ENCODE measurements at places on chromosomes 6 and 20.
A peak's percentile ranks its signal among the peaks of the same experiment; 100 is the strongest.

- no peak for DNase-seq
Observed at GRCh38 chr6:15405129-15406068, 159.5 kb downstream of the JARID2 start.

DNA sequence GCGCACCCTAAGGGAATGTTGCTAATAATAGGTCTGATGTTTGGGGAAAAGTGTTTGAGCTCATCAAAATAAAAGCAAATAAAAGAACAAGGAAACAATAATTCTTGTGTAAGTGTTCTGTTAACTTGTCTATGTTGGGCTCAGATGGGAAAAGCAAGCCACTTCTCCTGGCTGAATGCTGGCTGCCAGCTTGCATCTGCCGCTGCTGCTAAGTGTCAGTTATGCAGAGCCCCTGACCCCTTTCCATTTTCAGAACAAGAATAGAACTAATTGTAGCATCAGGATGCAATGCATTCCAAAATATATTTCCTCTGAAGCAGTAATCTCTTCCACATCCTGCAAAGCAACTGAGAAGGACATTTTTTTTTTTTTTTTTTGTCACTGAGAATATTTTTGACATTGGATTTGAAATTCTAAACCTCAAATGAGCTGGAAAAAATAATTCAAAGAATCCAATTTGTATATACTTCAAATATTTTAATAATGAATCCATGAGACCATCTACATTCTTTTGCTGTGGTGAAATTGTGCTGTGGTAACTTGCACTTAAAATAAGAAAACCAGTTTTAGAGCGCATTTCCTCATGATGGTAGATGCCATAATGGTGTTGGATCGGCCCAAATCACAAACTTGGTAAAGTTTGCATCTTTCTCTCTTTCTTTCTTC lies 43.9 kb upstream of the DEK start:
- no peak for DNase-seq

GRCh38 chr6:1388630-1389368 lies 577 bp upstream of the FOXF2 start:
- no peak for DNase-seq

DNA sequence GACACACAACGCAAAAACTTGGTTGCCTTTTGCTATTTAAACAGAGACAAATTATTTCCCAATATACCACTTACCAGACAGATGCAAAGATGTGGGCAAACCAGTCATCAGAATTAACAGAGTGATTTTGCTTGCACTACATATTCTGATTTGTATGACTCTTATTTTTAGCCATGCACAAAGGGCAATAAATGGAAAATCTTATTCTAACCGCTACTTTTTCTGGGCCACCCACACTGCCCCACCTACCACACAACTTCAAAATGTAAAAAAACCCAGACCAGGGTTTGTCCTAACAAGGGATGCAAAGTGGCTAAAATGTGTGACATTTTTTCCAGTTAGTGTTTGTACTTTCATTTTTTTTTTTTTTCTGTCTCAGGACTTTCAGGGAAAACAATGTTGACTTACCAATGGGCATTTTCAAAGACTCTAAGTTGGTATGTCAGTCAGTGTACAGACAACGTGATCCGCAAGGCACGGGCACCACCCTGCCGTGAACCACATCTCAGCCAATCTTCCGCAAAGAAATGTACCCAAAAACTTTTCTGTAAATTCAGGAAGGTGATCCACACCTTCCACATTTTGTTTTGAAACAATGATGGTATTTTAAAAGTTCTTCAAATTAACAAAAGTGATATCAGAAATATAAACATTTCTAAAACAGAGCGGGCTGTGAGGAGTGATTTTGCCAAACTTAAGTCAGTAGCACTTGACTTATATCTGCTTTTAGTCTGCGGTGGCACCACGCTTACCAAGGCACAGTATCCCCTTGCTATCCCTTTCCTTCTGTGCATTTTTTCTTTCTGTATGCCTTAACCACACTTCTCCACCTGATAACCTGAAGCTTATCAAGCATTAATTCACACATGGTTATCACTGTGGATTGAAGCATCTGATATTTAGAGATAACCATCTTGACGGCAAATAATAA lies 185.6 kb downstream of the GJA10 start:
- DNase-seq: peak; percentile 72

GRCh38 chr6:25661129-25661779 lies 9.2 kb downstream of the SCGN start:
- DNase-seq: no peak

DNA sequence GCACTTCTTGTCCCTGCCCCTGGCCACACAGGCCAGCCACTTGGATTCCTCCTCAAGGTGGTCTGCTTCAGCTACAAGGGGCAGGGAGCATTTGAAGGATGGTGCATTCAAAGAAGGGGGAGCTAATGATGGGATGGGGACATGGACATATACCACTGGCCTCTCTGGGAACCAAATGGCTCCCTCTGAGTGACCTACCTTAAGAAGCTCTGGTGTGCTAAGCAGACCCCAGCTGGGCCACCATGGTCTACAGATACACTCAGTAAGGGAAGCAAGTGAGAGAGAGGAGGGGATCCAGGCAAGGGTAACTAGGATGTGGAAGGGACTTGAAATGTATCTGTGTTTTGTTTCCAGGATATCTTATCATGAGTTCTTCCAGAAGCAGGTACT lies 62.4 kb downstream of the TTI1 start:
- DNase-seq: no peak

DNA sequence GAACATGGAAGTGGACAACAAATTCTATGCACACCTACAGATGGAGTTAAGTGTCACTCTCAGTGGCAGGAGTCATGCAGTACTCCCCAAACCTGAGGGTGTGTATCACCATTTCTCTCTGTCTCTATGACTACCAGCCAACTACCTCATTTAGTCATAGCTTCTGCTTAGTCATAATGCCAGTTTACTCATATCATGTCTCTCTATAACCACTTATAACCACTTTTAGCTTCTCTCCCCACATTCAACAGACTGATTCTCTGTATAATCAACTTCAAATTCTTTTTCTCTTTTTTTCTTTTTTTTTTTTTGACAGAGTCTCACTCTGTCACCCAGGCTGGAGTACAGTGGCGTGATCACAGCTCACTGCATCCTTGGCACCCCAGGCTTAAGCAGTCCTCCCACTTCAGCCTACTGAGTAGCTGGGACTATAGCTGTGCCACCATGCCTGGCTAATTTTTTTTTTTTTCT lies 13.8 kb upstream of the GTF3C6 start:
- peak; percentile 61 for DNase-seq

GRCh38 chr20:49045440-49046086 lies 549 bp upstream of the CSE1L start:
- no peak for DNase-seq

- no peak for DNase-seq
Observed at GRCh38 chr6:17932330-17932852, 55.0 kb downstream of the KIF13A start.

DNA sequence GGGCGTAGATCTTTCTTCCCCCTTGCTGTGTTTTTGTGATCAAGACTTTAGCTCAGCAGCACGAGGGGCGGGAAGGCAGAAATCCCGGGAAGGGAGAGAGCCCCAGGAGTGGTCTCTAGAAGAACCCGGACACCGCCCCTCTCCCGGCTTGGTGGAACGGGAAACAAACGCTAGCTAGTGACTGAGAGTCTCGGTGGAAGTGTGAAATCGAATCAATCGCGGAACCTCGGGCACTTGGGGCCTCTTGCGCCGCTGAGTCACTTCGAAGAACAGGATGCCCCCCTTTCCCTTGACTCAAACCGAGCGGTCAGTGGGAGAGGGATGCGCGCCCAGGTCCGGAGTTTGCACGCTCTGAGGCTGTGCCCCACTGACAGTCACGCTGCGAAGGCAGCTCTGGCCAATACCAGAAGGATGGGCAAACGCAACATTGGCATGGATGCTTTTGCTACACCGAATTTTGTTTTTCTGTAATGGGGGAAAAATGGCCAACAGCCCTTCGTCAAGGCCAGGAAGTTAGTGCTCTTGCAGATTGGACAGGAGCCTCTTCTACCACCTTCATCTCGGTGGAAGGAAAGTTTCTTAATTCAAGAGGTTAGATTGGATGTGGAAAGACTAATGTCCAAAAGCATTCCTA lies 1.6 kb upstream of the OLIG3 start:
- DNase-seq: peak; percentile 43

- DNase-seq: peak; percentile 77
Observed at GRCh38 chr6:36028877-36029324, 1.3 kb downstream of the MAPK14 start.

DNA sequence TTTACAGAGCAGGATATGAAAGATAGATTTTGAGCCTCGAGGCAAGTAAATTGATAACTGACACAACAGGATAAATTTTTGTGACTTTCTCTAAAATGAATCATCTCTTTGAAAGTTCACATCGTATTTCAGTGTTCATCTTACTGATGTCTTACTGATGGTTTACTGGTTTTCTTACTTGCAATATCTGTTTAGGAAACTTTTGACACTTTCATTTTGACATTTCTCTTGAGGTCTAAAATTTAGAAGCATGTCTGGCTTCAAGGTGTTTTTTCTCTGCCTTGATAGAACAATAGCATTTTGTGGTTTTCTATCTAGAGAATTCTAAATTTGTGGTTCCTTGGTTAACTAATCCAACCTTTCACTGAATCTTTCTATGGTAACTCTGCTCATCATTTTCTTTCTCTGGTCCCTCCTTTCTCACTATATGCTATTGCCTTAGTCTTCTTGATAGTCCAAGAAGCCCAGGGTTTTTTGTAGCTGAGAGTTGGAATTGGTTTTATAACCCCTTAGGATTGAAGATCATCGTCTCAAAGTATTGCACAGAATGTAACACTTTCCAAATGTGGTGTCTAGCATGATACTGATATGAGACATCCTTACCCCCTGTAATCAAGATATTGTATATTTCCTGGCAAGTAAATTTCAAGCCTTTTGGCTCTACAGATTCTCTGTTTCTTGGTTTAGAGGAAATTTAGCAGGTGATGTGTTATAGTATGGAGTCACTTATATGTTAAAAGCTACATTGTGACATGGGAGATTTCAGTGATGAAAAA lies 98.7 kb downstream of the RNF144B start:
- no peak for DNase-seq

DNA sequence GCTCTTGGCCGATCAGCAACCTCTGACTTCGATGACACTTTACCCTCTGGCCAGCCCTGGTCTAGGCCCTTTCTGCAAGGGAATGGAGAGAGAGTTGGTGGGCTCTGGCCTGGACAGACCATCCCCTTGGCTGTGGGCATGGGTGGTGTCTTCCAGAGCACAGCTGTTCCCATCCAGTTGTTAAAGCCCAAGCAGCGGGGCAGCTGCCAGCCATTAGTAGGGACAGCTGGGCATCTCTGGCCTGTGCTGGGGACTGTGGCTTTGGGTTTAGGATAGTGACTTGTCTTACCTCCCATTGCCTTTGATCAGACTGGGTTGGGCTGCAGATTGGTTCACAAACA lies 2.8 kb downstream of the CDC25B start:
- no peak for DNase-seq

DNA sequence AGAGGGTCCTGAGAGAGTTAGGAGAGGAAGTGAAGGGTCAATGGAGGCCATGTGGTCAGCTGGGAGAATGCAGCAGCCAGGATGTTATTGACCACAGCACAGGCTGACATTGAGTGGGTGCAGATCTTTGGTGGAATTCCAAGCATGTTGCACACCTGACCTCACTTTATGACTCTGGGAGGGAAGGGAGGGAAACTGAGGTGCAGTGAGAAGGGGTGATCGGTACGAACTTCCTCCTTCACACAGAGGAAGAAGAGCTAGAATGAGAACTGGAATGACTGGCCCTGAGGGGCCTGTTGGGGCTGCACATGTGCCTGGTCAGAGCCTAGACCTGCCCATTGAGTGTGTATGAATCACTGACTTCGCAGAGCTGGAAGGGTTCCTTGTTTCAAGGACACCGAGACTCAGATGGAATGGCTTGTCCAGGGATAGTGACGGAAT lies 9.8 kb downstream of the FAM83D start:
- no peak for DNase-seq

DNA sequence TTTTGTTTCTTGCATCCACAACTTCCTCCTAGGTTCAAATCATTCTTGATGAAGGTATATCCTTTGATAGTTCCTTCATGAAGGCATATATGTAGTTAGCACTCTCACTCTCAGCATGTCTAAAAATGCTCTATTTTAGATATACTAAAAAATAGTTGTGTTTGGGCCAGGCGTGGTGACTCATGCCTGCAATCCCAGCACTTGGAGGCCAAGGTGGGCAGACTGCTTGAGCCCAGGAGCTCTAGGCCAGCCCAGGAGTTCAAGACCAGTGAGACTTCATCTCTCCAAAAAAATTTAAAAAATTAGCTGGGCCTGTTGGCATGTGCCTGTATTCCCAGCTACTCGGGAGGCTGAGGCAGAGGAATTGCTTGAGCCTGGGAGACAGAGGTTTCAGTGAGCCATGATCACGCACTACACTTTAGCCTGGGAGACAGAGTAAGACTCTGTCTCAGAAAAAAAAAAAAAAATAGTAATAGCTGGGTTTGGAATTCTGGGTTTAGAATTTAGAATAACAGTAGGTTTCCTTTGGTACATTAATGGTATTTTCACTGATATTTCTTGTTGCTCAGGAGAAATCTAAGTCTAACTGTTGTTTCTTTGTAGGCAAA lies 7.0 kb downstream of the SERAC1 start:
- DNase-seq: no peak

- DNase-seq: peak; percentile 55
Observed at GRCh38 chr6:108133594-108134179, 32.1 kb upstream of the NR2E1 start.

DNA sequence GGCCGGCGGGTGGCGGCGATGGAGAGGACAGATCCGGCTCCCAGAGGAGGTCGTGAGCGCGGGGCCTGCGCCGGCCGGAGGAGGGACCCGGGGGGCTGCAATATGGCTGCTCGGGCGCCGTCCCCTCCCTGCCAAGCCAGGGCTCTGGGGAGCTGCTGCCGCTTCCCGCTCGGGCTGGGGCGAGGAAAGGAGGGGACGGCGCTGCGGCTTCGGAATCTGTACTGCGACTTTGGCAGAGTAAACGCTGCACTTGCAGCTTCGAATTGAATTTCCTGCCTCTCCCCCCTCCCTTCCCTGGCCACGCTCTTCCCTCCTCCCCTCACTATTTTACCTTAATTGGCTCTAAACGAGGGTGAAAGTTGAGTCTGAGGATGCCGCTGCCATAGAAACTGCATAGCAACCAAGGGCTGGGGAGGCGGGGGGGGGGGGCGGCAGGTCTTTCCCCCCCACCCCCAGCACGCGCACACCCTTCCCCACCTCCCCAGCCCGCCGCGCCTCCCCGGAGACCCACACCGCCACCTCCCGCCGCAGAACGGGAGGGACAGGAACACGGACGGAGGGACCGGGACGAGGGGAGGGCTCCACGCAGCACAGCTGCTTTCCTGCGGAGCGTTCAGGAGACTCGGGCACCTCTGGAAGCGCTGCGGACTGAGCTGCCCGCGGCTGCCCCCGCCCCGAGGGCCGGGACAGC lies 93.9 kb downstream of the RNASET2 start:
- peak; percentile 44 for DNase-seq
